ENCODE measurements at places on chromosomes 2 and 18. TPM values are rescaled to one million over a fixed set of nuclear protein-coding genes. Genes with fewer than 3 reads are reported as not detected.

The MGAT4A gene
- total RNA-seq: 26.6 TPM

The SKA1 gene
- 4.8 TPM for total RNA-seq

The FAM124B gene
- 6.8 TPM for total RNA-seq

The LHCGR gene
- total RNA-seq: 0.79 TPM

The IL37 gene
- 0.28 TPM for total RNA-seq

The MAP4K4 gene
- total RNA-seq: 164 TPM

The SGPP2 gene
- total RNA-seq: 8.9 TPM

The SLC23A3 gene
- 1.7 TPM for total RNA-seq
